CD8-positive, alpha-beta T cell (primary cell): ENCODE measurements at places on chromosomes 11 and 22.

GRCh38 chr11:67022341-67022933 is 497 bp upstream of the SYT12 start:
- no peak for DNase-seq

GRCh38 chr11:60809691-60810090 is 24.6 kb downstream of the MS4A10 start:
- DNase-seq = no peak

- no peak for DNase-seq
These were observed 7.6 kb upstream of the KCTD14 start for GRCh38 chr11:78030429-78031325.

- DNase-seq = no peak
These were observed 15.4 kb upstream of the PEX26 start for GRCh38 chr22:18062421-18062820.

GRCh38 chr11:62208785-62209144 is 292 bp downstream of the SCGB2A1 start:
- DNase-seq = no peak

- no peak for DNase-seq
These were observed 34.7 kb upstream of the SEPTIN5 start for GRCh38 chr22:19679522-19680101.

GRCh38 chr11:57711414-57712255 is at the start of gene MED19:
Gene MED19, minus strand, starts transcription at chr11:57712215. Its CDS starts 36 bp downstream, at chr11:57712179.
- peak; percentile 82 for DNase-seq

DNA sequence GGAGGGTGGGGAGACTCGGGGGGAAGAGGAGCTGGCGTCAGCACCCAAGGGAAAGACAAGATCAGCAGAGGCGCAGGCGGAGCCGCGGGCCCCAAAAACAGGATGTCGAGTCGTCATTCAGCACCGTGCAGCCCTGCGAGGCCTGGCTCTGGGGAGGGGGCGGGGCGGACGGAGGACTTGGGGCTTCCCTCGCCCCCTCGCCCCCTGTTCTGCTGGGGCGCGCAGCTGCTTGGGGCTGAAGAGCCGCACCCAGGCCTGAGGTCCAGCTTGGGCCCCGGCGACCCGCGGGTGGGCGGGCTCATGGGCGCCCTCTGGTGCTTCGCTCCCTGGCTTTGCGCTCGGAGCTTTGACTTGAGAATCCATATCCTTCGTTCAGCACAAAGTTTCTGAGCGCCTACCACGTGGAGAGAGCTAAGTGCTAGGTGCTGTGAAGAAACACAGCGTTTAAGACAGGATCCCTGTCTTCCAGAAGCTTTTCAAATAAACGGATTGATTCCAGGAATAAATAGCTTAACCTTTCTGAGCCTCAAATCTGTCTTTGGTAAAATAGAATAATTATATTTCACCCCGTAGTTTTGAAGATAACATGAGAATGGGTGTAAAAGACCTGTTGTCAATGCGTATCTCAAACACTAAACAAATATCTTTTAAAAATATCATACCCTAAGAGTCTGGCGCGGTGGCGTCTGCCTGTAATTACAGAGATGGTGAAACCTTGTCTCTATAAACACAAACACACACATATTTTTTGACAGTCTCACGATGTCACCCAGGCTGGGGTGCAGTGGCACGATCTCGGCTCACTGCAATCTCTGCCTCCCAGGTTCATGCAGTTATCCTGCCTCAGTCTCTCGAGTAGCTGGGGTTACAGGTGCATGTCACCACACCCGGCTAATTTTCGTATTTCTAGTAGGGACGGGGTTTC is 929 bp upstream of the RHOG start:
- peak; percentile 98 for DNase-seq

GRCh38 chr22:50148991-50149721 is 21.4 kb upstream of the PANX2 start:
- peak; percentile 59 for DNase-seq

DNA sequence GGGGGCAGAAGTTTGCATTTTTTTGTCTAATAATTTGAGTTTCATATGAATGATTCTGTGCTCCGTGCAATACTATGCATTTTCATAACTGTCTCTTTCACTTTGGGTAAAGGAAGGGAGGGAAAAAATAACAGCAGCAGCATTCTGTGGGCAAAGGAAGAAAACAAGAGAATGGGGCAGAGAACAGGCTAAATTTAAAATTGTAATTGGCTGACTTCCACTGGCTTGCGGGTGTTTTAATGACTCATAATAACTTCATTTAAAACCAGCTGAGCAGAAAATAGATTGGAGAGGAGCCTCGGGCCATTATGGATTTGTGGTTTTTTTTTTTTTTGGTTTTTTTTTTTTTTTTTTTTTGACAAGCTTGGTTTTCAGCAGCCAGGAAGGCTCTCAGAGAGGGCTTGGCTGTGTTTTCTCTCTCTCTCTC is 107.4 kb downstream of the ZBTB16 start:
- peak; percentile 62 for DNase-seq
